ENCODE measurements at places on chromosomes 7 and 10.

- DNase-seq, result no peak
- H3K27ac ChIP-seq, result no peak overlapping the region
- H3K27me3 ChIP-seq, result no peaks in the 10 kb centered on the region
- no peaks in the 10 kb centered on the region for H3K36me3 ChIP-seq
Measured at GRCh38 chr10:114933588-114933987, 4.4 kb upstream of the TRUB1 start.

- H3K36me3 ChIP-seq, result peaks cover 5% of the 10 kb centered on the region
- DNase-seq, result peak; percentile 26
- no peak overlapping the region for H3K27ac ChIP-seq
- H3K4me1 ChIP-seq, result peaks cover 12% of the 10 kb centered on the region
- no peak overlapping the region for H3K4me3 ChIP-seq
Measured at GRCh38 chr7:641269-641671, 85.2 kb upstream of the DNAAF5 start.

DNA sequence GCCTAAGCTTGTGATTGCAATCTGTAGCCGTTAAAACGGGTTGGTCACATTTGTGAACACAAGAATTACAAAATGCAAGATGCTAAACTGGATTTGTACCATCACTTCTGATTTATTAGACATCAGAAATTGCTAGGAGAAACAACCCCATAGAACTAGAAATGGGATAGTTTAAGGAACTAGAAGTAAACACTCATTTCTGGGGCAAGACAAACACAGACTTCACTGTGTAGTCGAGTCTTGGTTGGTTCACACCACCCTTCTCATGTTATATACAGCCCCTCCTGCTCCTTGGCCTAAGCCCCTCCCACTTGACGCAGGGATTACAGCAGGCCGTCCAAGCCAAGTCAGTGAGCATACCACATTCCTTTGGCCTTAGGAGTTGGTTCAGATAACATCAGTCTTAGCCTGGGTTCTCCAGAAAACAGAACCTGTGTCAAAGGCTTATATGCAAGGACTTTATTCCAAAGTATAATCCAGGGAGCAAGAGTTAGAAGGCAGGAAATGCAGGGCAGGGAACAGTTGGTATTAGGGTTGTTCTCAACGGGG lies 2.0 kb upstream of the NRAP start:
- H3K27me3 ChIP-seq, result peaks cover 2% of the 10 kb centered on the region
- no peaks in the 10 kb centered on the region for H3K4me1 ChIP-seq
- no peaks in the 10 kb centered on the region for H3K36me3 ChIP-seq
- no peak for DNase-seq

- H3K27ac ChIP-seq, result peak overlapping the region; percentile 100
- no peaks in the 10 kb centered on the region for H3K27me3 ChIP-seq
- DNase-seq, result peak; percentile 44
- peaks cover 21% of the 10 kb centered on the region for H3K36me3 ChIP-seq
- peak overlapping the region; percentile 100 for H3K4me3 ChIP-seq
- peaks cover 31% of the 10 kb centered on the region for H3K4me1 ChIP-seq
Measured at GRCh38 chr10:72088889-72089575, 681 bp upstream of the SPOCK2 start.

DNA sequence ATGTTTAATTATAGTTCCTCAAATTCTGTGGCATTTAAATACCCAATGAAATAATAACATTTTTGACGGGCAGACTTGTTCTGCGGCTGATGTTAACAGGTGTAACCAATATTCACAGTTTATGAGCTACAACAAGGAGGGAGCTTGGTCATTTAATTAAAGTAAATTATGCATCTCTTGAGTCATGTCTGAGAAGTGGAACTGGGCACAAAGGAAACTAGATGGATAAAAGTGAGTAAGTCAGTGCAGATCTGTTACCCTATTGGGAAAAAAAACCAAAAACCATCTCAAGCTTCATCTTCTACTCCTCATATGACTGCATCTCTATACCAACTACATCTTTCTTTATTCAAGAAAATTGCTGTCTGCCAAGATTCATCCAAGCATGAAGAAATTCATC lies 24.0 kb downstream of the ANKRD22 start:
- no peaks in the 10 kb centered on the region for H3K27me3 ChIP-seq
- H3K4me3 ChIP-seq, result no peak overlapping the region
- H3K36me3 ChIP-seq, result no peaks in the 10 kb centered on the region
- H3K27ac ChIP-seq, result no peak overlapping the region

- H3K36me3 ChIP-seq, result no peaks in the 10 kb centered on the region
- no peak for DNase-seq
- H3K4me1 ChIP-seq, result no peaks in the 10 kb centered on the region
Measured at GRCh38 chr7:122528879-122529481, 169.9 kb downstream of the RNF133 start.

Measured in naive thymus-derived CD8-positive, alpha-beta T cell (primary cell).